ENCODE measurements at places on chromosomes 2 and 18.

DNA sequence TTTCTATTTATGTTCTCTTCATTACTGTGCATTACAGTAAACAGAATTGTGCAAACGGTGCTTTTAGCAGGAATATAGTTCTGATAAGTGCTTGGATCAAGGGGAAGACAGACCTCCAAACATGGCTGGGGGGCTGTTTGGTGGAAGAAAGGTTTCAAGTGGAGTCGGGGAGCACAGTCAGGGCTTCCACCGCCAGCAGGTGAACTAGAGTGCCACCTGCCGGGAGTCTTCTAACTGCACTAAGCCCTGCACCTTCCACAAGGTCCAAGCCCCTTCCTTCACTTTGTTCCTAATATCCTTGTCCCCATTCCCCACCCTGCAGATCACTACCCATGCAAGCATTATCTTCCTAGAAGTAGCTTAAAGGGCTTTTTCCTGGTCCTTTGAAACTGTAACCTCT lies 11.1 kb downstream of the ONECUT2 start:
- no peak for DNase-seq

GRCh38 chr2:17616405-17616804 lies 75.9 kb downstream of the VSNL1 start:
- no peak for DNase-seq

GRCh38 chr2:239143858-239144712 lies 256.7 kb downstream of the HDAC4 start:
- no peak for DNase-seq

GRCh38 chr2:174690026-174690425 lies 74.2 kb downstream of the CHRNA1 start:
- DNase-seq: no peak

DNA sequence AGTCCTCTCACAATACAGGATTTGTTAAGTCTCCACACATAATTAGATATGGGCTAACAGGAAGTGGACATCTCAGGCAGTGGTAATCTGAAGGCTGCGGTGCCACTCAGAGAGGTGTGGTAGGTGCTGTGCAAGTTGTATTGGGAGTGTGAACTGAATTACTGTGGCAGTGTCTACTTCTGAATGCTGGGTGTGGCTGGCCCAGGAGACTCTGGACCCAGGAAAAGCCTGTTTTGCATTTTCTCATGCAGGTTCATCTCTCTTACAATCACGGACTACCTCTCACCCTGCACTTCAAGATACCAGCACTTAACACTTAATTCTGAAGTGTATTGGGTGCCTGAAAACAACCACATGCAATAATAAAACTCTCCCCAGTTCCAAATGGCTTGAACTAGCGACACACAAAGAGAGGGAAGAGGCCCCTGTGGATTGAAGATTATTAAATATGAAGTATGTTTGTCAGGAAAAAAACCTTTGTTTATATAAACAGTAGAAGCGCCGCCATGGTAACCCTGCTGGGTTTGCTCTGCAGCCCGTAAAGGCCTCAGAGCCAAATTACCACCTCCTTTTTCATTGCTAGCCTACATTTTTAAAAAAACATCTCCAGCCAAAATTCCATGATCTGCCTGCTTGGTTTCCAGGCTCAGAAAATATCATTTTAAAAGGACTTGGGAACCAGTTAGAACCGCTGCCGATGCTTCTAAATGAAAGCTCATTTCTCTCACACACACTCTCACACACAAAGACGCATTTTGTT lies 77.5 kb downstream of the GFPT1 start:
- no peak for DNase-seq

DNA sequence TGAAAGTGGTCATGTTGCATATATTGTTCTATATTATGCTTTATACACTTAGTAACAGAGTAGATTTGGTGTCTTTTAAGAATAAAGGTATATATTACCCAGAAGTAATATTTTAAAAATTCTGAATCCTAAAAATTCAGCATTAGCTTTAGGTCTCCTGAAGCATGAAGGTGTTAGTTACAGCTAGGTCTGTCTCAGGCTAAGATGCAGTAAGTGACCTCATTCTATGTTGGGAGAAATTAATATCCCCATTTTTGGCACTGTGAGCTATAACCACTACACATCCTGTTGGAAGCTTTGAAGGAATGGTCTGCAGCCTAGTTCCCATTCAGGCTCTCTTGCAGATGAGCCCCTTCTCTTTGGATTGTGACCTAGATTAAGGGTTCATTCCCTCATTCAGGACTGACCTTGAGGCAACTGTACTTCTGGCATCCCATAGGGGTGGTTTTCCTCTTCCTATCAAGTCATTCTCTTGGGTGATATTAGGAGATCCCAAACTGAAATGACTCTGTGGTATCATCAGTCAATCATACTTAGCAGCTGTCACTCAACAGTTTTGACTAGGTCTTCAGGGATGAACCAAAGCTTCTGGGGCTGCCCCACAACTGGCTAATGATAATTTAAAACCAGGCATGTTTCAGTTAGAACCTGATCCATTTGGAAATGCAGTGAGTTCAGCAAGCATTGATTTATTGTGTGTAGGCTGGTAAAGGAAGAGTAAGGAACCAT lies 117.7 kb downstream of the GPD2 start:
- no peak for DNase-seq

DNA sequence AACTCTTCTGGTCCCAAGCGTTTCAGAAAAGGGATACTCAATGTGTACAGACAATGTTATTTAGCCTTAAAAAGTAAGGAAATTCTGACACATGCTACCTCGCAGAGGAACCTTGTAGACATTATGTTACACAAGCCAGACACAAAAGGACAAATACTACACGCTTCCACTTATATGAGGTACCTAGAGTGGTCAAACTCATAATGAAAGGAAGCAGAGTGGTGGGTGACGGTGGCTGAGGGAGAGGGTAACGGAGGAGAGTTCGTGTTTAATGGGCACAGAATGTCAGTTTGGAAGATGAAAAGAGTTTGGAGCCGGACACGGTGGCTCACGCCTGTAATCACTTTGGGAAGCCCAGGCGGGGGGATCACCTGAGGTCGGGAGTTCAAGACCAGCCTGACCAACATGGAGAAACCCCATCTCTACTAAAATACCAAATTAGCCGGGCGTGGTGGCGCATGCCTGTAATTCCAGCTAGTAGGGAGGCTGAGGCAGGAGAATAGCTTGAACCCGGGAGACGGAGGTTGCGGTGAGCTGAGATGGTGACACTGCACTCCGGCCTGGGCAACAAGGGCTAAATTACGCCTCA lies 1.4 kb downstream of the MCM6 start:
- no peak for DNase-seq
